Epithelial cell of esophagus (primary cell): ENCODE measurements at places on chromosomes 5 and 9.

DNA sequence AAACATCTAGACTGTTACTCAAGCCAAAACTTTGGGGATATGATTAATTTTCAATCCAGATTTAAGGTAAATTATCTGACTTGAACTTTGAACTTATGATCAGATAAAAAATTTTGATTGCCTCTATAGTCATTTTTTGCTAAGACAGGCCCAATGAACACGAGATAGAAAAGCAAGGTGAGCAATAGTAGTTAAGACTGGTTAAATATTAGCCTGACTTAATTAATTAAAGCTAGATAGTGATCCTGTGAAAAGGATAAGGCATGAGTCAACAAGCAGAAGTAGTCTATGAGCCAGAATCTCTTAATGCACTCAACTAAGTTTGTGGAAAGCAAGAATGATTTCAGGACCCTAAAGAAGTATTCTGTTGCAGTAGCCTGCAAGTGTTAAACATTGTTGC lies 66.5 kb downstream of the PDE4D start:
- DNase-seq, result no peak

- peak; percentile 67 for DNase-seq
Measured at GRCh38 chr9:22039258-22039657, 30.2 kb upstream of the CDKN2B start.

- DNase-seq, result peak; percentile 65
Measured at GRCh38 chr9:4297786-4298254, 2.0 kb downstream of the GLIS3 start.

DNA sequence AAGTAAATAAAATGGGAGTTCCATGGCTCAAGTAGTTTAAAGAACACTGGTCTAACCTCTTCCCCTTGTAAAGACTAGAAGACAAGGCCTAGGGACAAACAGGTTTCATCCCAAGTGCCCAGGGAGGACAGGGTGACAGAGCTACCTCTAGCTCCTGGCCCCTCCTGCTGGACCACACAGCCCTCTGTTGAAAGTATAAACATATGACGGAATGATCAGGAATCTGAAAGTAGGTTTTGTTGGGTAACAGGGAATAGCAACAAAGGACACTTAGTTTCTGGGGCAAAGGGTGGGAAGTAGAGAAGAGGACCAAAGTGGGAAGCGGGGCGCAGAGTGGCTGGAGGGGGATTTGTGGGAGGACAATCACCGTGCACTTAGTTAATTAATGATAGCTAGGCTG lies 67.0 kb upstream of the DAB2IP start:
- no peak for DNase-seq

GRCh38 chr5:97093193-97093592 lies 49.2 kb downstream of the LIX1 start:
- no peak for DNase-seq

DNA sequence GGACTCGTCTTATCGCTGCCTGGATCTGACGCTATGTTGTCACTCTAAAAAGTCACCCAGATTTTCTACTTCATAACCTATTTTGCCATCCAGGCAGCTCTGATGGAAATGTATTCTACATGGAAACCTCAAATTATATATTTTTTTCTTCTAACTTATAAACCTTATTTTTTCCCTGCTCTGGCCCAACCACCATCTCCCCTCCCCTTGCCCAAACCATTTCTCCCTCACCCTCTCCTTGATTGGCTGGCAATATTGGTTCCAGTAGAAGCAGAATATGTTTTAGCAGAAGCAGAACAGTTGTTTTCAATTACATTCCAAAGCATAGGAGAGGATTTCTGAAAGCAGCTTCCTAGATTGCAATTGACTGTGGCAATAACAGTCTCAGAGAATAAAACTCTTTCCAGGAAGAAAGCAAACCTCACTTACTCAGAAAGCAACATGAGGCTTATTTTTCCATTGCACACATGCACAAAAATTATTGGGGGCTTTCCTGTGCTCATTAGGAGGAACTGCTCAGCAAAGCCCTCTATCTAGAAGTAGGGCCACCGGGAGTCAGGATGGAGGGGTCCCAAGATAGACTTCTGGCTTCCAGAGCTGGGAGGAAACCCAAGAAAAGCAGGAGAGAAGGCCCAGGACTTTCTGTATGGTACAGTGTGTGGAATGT lies 191.8 kb downstream of the ESM1 start:
- no peak for DNase-seq

DNA sequence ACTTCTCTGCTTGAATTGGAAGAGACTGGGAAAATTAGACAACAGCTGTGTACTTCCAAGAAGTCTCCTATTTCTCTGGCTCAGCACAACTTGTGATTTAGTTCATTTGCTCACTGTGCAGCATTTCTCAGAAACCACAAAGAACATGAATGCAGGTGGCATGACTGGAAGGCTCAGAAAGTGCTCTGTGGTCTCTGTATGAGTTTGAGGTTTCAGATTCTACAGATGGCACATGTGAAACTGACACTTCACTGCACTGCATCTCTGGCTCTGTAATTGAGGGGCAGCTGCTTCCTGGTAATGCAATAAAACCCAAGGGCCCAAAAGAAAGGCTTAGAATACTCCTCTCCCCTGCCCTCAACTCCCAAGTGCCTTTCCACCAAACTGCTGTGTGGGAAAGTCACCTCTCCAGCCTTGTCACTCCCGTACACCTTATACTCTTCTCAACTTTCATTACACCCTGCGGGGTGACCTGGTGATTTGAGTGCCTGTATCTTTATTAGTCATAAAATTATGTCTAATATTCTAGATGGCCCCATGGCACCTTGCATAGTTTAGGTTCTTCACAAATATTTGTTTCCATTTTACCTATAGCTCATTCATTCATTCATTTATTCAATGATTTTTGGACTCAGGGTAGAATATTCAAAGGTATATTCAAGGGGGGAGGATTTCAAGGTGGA lies 82.5 kb downstream of the ESM1 start:
- DNase-seq, result no peak

- peak; percentile 41 for DNase-seq
Measured at GRCh38 chr9:108903420-108904103, 30.4 kb downstream of the ELP1 start.

- no peak for DNase-seq
Measured at GRCh38 chr9:84141741-84142370, 161.3 kb downstream of the RMI1 start.

DNA sequence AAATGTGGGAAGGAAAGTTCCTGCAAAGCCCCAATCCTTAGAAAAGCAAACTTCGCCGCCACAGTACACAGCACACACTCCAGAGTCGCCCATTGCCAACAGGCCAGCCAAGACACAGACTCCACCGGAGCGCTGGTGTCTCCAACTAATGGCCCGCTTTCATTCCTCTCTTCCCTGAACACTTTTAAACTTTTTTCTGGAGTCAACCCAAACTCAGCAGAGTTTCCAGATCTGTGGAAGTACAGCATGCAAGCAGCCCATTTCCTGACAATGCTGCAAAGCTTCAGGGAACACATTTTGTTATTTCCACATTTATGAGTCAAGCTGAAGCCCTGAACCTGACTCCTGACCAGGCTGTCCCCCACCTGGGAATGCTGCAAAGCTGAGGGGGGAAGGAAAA lies 351.9 kb downstream of the NFIB start:
- no peak for DNase-seq

- DNase-seq, result no peak
Measured at GRCh38 chr5:6469836-6470235, 21.2 kb downstream of the UBE2QL1 start.
